ENCODE measurements at places on chromosomes 7 and 10.
A peak's percentile ranks its signal among the peaks of the same experiment; 100 is the strongest.

- DNase-seq = no peak
These were observed 9.6 kb downstream of the PDZD8 start for GRCh38 chr10:117365612-117366011.

DNA sequence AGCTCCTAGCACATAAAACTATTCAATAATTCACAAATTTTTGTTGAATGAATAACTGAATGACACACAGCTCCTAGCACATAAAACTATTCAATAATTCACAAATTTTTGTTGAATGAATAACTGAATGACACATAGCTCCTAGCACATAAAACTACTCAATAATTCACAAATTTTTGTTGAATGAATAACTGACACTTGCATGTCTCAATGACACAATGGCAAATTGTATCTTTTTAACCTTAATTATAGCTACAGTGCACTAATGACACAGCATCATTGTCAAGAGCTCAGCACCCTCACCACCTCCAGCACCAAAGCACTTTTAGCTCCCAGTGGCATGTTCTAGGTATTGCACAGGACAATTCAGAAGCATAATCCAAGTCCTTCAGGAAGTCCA is 131.6 kb downstream of the PDE1C start:
- no peak for DNase-seq

- DNase-seq = no peak
These were observed 616.4 kb upstream of the MGMT start for GRCh38 chr10:128850647-128851046.

DNA sequence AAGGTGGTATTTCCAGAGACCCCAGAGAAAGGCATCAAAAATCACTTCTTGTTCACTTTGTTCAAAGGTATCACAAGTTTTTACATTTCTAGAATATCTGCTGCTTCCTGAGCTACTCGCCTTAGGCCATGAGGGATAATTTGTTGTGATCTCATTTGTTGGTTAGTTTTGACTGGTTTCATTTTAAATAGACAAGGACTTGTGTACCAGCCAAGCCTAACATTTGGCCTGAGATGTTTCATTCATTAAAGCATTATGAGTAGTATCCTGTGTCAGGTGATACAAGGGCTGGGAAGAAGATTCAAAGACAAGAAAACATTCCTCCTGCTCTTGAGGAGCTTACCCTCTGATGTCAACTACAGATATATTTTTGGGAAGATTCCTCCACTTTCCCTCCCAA is 170.3 kb upstream of the FAM171A1 start:
- no peak for DNase-seq

GRCh38 chr10:75250934-75251333 is 15.2 kb upstream of the COMTD1 start:
- no peak for DNase-seq

GRCh38 chr7:69192134-69192533 is 406.1 kb upstream of the AUTS2 start:
- DNase-seq = no peak

DNA sequence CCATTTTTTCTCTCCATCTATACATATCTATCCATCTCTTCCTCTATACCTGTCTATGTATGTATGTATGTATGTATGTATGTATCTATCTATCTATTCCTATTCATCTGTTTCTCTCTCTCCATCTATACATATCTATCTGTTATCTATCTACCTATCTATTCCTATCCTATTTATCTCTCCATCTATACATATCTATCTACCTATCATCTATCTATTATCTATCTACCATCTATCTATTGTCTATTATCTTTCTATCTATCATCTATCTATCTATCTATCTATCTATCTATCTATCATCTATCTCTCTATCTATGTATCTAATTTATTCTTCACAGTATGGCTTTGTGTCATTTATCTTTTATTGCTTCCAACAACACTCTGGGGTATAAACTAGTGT is 1124.4 kb downstream of the TYW1 start:
- DNase-seq = no peak

- DNase-seq = no peak
These were observed 162.9 kb downstream of the CREB5 start for GRCh38 chr7:28575241-28575643.

GRCh38 chr7:75962607-75963380 is 31.6 kb downstream of the TMEM120A start:
- no peak for DNase-seq

GRCh38 chr7:70352906-70353305 is 754.6 kb downstream of the AUTS2 start:
- DNase-seq = no peak

GRCh38 chr10:110857265-110858171 is 14.2 kb upstream of the PDCD4 start:
- no peak for DNase-seq

- DNase-seq = no peak
These were observed 18.4 kb upstream of the FLNC start for GRCh38 chr7:128811631-128812430.

GRCh38 chr7:3217166-3217565 is 83.9 kb upstream of the SDK1 start:
- DNase-seq = no peak

GRCh38 chr7:138951953-138952352 is 29.2 kb downstream of the KIAA1549 start:
- no peak for DNase-seq

- no peak for DNase-seq
These were observed 31.8 kb upstream of the RET start for GRCh38 chr10:43044961-43045621.

DNA sequence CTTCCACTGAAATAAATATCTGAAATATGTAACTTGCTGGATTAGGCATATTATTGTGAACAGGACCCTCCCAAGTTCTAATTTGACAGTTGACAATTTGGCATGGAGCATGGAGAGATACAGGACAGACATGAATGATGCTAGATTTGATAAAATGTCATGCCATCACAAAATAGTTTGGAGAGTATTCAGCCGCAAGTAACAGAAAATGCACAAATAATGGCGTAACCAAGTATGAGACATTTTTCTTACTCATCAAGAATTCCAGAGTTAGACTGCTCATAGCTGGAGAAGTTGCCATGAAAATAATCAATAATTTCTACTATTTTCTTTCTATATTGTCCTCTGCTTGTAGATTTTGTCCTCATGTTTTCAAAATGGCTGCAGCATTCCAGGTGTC is 45.5 kb upstream of the GPAM start:
- no peak for DNase-seq

- no peak for DNase-seq
These were observed 171.8 kb upstream of the CDK1 start for GRCh38 chr10:60606343-60607080.

- peak; percentile 57 for DNase-seq
These were observed 11.3 kb downstream of the KAT6B start for GRCh38 chr10:74837743-74838142.

DNA sequence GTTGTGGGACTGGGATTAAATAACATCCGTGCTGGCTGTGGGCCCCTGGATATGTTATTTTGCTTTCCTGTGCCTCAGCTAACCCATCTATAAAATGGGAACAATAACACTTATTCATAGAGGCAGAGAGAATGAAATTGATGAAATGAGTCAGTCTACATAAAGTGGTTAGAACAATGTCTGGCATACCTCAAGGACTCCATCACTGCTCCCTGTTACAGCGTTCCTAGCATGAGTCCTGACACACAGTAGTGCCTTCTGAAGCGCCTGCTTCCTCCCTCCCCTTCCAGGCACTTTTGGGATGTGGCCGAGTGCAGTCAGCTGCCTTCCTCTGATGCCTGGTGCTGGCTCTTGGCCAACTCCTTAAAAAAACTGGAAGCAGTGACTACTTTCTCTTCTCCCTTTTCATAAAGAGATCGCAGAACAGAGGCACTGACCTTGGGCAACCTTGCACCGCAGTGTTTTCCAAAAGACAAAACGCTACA is 108.4 kb upstream of the ZMIZ1 start:
- peak; percentile 70 for DNase-seq

DNA sequence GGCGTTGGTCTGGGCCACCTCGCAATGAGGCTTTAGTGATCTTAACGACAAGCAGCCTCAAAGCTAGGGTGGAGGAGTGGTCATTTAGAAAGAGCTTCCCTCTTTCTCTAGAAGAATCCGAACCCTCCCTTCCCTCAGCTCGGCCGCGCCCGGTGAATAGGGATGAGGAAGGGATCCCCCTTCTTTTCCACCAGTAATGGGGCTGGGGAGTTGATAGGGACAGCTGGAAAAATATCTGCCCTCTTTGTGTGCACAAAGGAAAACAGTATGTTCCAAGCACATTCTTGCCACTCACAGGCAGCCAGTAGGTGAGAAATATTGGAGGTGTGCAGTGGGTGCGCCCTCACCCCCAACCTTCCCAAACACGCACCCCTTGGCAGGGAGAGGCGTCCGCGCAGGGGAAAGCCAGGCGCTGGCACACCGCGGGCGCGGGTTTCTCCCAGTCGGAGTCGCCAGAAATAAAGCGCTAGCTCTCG is 6.5 kb downstream of the DLX5 start:
- peak; percentile 30 for DNase-seq

- peak; percentile 45 for DNase-seq
These were observed 71.2 kb downstream of the ADRA2A start for GRCh38 chr10:111148025-111148424.

DNA sequence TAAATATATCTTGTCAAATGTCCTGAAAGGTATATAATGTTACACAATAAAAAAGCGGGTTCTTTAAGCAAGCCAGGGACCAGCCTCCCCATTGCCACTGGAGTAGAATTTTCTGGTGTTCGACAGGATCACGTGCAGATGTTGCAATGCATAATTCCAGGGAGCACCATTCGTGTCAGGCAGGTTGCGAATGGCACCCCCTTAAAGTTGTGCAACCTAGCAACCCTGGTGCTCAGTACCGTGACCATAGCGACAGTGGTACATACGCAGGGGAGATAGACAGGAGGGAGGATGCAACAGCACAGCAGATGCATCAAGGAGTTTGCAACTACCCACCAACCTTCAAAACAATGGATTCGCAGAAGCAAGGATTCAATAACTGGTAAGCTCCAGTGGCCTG is 6.6 kb upstream of the BMPR1A start:
- DNase-seq = no peak

DNA sequence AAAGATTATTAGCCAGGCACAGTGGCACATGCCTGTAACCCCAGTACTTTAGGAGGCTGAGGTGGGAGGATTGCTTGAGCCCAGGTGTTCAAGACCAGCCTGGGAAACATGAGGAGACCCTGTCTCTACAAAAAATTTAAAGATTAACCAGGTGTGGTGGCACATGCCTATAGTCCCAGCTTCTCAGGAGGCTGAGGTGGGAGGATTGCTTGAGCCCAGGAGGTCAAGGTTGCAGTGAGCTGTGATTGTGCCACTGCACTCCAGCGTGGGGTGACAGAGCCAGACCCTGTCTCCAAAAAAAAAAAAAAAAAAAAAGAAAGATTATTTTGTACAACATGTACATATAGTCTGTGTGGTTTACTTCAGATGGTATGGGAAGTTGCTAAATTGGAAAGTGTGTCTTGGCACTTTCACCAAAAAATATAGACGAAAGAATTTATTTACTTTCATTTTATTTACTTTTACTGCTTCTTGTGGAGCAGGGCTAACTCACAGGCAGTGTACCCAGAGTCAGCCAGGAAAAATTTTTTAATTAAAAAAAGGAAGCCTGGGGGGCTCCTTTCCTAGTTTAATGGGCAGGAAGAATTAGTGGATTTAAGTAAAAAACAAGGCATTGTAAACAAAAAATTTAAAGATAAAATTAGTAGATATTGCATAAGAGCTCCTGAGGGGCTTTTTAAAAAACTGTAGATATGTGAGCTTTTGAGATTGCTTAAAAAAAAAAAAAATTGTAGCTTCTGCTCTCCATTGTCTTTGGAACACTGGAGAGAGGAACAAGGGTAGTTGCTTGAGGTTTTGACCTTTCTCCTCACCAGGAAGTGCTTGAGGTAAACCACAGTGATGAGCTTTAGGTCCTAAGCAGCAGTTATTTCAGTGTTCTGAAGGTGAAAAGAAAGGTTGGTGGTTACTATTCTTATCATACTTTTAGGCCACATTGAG is 44.6 kb upstream of the VDAC2 start:
- no peak for DNase-seq

DNA sequence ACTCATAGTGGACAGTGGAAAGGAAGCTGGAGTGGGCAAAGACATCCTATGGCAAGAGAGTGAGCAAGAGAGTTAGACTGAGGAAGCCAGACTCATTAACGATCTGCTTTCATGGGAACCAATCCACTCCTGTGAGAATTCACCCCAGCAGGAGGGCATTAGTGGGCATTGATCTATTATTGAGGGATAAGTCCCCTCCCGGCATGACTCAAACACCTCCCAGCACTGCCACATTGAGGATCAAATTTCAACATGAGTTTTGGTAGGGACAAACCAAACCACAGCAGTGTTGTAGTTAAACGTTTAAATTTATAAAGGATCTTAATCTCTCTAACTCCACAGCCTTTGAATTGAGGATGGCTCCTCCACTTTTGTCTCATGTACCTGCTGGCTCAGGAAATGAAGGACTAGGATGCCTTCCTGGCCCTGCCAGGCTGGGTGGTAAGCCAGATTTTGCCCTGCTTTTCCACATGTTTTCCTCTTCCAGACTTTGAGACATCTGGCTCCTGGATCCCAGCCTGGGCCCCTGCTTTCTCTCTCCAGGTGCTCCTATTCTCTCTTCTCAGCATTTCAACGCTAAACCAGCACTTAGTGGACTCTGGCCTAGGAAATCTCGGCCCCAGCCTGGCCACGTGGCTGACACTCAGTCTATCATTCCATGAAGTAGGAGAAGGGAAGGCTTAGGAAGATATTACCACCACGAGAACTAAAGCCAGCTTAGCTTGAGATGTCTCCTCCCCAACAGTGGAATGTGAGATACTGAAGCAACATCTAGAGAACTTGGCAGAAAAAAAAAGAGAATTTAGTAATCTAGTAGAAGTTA is 96.5 kb upstream of the PIP4K2A start:
- no peak for DNase-seq

- no peak for DNase-seq
These were observed 300.0 kb upstream of the SP8 start for GRCh38 chr7:21086688-21087087.

DNA sequence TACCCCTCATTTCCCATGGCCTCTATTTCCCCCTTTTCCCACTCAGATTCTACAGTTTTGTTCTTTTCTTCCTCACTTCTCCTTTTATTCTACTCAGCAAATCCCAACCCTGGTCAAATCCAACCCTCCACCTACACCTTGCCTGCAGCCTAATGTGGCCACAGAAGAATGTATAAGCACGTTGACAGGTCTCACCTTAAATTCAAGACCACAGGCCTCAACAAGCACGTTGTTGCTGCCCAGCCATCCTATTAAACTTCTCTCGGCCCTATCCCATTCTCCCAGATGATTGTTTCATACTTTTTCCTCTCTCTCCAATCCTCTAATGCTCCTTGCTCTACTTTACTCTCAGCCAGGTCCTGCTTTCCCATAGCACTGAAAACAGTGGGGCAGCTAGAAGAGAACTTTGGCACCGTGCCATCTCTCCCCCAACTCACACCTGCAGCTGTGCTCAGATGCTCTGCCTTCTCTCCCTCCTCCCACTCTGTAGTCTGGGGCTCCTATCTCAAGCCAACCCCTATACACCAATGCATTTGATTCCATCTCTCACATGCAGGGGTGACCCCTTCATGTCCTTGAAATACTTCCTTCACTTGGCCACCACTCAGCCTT is 6.8 kb upstream of the EIF3A start:
- no peak for DNase-seq

- no peak for DNase-seq
These were observed 82.0 kb upstream of the PDZD8 start for GRCh38 chr10:117457071-117457810.

Measured in brain (organoid and tissue), 16 donors.